ENCODE measurements at places on chromosomes 1 and 21. TPM values are rescaled to one million over a fixed set of nuclear protein-coding genes. Genes with fewer than 3 reads are reported as not detected.

NR0B2 gene
- 11.0 TPM for total RNA-seq

METTL25B gene
- 15.6 TPM for total RNA-seq

CD1E gene
- total RNA-seq, result 0.85 TPM

NTNG1 gene
- total RNA-seq, result not detected

GOLT1A gene
- not detected for total RNA-seq

TRIM67 gene
- not detected for total RNA-seq

CFHR1 gene
- not detected for total RNA-seq

WNT3A gene
- not detected for total RNA-seq

- no peak for DNase-seq
Measured at GRCh38 chr1:67524143-67525052, 94.2 kb upstream of the SERBP1 start.

DNA sequence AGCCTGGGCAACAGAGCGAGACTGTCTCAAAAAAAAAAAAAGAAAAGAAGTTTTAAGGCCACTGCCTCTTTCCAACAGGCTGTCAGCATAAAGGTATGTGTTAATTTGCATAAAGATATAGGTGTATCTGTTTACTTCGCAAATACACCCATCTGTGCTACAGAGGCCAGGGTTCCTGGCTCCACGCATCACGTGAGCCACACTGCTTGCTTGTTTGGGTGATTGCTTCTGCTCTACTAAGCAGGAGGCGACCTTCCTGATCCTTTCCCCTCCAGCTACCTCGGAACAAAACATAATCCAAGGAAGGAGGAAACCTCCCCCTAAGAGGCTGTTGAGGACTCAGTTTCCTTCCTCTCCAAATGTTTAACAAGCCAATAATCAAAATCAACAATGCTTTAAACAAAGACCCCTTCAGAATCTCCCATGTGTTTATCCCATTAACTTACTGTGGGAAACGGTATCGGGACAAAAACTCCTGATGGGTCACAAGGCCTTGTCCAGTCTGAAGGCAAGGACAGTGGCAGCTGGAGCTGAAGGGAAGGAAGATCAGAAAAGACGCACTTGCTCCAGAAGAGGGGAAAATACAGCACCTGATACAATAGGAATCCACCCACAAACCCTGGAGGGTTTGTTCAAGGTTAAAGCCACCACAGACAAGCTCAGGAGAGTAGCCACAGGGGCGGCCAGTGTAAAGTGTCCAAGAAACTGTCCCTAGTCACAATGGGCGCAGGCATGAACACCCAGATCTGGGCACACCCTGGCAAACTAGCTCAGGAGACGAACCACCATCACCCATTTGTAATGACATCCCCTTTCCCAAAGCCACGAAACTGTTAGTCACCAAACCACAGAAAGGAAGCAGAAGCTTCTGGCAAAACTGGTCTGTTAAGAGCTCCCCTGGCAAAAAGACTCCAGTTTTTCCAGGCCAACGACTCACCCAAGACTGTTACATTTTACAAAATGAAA lies 17.2 kb downstream of the CTNNBIP1 start:
- DNase-seq, result peak; percentile 49

DNA sequence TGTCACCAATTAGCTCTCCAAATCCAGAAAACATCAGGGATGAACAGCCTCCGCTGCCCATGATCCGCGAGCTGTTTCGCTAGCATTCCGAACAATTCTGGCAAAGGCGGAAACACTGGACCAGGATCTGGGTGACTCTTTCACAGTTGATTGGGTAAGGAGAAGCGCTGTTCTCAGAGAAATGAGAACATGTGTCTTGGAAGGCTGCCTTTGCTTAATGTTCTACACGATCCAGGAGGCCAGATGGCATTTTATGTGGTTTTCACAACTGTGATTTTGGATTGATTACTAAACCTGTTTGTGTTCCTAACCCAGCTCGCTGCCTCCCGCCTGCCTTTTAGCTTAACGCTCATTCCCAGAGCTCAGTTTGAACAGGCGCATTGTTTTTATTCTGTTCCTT lies 144.0 kb downstream of the KIF26B start:
- DNase-seq, result no peak

DNA sequence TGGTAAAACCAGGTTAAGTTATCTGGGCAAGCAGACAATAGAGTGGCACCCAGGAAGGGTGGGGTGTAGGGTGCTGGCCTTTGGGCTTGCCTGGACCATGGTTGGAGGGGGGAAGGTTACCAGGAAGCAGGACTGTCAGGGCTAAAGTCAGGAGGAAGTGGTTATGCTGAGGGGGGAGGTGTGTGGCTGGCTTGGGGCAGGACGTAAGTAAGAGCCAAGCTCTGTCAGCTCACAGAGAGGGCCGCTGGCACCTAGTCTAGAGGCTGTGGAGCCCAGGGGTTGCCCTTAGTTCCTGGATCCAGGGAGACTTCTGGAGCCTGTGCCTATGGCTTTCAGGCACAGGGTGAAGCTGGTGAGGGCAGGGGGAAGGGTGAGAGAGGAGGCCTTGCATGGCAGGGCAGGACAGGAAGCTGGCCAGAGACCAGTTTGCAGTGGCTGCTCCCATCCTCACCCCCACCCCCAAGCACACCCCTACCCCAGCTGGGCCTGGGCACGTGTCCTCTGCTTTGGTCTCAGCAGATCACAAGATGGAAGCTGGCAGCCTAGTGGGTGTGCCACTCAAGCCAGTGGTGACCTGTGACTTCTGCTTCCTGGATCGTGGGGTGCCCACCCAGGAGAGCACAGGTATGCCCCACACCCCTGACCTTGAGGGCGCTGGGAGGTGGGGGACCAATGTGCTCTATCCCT lies 20.5 kb upstream of the SMYD3 start:
- no peak for DNase-seq

- no peak for DNase-seq
Measured at GRCh38 chr1:203373002-203373401, 22.1 kb upstream of the FMOD start.

DNA sequence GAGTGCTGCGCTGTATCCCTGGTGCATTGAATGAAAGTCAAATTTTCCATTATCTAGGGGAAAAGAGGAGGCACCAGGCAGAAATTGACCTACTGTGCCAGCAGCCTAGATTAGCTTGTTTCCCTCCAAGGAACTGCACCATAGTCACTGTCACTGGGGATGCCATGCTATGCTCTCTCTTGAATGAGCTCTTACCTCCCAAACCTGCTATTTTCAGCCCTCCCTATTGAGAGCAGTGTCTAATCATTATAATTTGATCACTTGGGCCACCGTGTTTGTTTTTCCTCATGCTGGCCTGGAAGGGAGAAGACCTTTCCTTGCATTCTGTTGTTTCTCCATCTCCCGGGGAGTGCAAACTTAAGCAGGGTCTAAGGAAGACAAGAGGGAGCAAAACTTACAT lies 492.9 kb downstream of the SIPA1L2 start:
- no peak for DNase-seq

- no peak for DNase-seq
Measured at GRCh38 chr21:31482460-31482859, 138.4 kb upstream of the TIAM1 start.

DNA sequence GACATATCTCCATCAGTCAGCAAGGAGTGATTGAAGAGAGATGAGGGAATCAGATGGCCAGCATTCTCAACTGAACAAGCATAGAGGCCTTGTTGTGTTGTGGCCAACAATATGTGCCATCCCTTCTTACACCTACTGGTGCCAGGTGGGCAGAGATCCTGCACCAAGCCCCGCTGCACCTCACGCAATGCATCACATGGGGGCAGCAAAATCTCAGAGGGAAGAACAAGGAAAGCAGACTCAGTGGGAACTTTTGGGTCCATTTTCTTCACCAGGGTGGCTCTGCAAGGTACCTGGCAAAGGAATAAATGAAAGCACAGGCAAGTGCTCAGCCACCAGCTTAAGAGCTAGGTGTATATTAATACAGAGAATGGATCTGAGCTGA lies 33.2 kb downstream of the HSD3B2 start:
- DNase-seq, result no peak

- peak; percentile 43 for DNase-seq
Measured at GRCh38 chr1:183877053-183877720, 72.3 kb downstream of the RGL1 start.

- DNase-seq, result no peak
Measured at GRCh38 chr1:93061895-93062792, 16.9 kb upstream of the MTF2 start.

DNA sequence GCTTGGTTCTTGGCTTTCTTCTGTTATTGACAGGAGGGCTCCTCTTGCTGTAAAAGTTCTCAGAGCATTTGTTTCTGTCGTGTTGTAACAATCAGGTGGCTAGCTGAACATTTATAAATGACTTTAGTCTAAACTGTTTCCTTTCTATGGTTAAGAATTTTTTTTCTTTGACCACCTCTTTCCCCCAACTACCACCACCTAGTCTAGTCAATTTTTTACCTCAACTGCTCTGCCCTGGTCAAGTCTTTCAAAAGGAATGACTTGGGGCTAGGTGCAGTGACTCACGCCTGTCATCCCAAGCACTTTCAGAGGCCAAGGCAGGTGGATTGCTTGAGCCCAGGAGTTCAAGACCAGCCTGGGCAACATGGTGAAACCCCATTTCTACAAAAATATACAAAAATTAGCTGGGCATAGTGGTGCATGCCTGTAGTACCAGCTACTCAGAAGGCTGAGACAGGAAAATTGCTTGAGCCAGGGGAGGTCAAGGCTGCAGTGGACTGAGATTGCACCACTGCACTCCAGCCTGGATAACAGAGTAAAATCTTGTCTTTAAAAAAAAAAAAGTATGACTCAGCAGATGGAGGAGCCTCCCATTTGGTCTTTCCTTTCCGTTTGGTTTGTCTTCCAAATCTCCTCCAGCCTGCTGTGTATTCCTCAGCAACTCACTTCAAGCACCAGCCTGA lies 40.7 kb downstream of the MAP3K21 start:
- DNase-seq, result no peak

- DNase-seq, result no peak
Measured at GRCh38 chr1:3363756-3364155, 90.7 kb upstream of the ARHGEF16 start.

DNA sequence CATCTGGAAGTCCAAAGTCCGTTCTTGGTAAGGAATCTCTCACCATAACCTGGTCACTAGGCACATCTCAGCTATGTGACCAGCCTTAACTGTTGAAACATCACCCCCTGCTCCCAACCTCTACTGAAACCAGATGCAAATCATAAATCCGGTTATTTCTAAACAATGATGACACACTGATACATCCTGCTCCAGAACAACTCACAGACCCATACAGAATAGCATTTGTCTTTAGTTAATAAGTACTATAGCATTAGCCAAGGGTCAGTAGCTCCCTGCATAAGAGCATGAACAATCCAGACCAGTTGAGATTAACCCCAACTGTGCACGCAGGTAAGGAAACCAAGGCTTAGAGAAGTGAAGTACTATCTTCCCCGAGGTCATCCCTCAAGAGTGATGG lies 38.0 kb upstream of the KCTD3 start:
- no peak for DNase-seq

DNA sequence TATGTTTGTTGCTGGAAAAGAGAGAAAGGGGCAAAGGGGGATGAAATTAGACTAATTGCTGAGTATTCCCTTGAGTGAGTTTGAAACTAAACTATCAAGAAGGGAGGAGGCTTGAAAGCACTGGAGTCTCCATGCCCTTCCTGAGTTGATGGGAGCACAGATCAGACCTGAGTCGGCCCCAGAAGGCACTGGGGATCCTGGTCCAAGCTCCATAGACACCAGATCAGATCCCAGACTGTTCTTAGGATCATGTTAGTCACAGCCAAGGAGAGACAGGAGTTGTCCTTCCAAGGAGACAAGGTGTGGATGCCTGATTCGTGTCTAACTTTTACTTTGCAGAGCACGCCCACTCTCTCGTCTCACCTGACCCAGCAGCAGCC lies 152.3 kb downstream of the NR5A2 start:
- DNase-seq, result no peak

GRCh38 chr1:21319447-21320407 lies 29.5 kb upstream of the ECE1 start:
- no peak for DNase-seq

GRCh38 chr1:165414620-165415019 lies 30.3 kb downstream of the RXRG start:
- DNase-seq, result no peak

GRCh38 chr1:47757226-47757975 lies 239.8 kb downstream of the TRABD2B start:
- DNase-seq, result no peak

DNA sequence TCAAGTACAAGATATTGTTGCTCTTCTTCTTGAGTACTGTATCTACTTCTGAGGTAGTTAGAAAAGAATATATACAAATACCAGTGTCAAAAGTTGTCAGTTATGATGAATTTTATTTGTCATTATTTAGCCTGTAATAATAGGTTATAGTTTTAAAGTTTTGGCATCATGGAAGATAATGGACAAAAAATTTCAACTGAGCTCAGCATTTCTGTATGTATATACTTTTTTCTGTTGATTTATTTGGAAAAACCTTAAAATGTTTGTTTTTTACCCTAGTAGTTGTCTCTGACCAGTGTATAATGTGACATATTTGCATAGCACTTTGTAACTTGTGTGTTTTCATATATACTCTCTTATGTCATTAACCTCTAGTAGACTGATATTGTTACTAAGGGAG lies 11.1 kb downstream of the SLC35A3 start:
- no peak for DNase-seq

DNA sequence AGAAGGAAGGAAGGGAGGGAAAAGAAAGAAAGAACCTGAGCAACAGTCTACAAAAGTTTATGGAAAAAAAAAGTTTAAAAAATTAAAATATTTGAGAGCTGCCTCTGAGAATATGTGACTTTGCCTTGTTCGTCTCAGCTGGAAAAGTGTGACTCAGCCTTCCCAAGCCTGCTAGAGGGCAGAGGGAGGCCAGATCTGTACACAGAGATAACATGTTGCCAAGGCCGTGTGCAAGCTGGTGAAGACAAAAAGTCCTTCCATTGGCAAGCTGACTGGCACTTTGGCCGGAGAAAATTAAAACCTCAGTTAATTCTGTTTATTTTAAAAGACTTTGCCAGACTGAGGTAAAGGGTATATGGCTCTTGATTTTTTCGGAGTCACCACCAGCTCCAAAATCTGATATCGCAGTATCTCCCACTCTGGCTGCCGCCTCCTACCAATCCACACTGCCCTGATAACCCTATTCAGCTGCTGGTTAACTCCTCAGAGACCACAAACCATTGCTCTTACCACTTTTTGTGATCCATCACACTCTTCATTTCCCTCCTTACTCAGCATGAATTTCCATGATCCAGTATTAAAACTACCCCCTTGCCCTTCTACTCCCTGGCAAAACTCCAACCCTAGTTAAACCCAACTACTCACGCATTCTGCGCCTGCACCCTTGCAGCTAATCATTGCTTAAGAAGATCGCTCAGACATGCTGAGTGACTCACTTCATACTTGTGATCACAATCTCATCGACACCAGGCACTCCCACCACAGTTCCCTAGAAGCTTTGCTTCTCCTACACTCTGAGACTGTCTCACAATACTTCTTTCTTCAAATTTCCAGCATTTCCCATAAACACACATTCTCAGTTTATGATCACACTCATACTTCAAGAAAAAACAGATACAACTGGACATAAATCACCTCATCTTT lies 5.7 kb upstream of the PPP1R15B start:
- peak; percentile 25 for DNase-seq

DNA sequence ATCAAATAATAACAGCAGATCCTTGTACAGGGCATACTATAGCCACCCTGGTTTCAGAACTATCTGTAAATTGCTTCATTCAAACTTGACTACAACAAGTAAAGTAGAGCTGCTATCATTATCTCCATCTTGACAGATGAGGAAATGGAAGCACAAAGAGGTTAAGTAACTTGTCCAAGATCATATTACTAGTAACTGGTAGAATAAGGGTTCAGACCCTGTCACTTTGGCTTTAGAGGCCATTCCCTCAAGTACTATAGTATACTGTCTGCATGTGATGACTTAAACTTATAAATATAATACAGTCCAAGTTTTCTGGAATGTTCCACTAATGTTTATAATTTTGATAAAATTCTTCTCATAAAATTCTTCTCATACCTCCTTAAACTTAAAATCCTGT lies 24.8 kb downstream of the PGM1 start:
- DNase-seq, result no peak

GRCh38 chr1:187270256-187270655 lies 441.5 kb downstream of the PLA2G4A start:
- no peak for DNase-seq

Data from heart right ventricle (tissue), 16 donors.